ENCODE measurements at places on chromosomes 1 and 21.

DNA sequence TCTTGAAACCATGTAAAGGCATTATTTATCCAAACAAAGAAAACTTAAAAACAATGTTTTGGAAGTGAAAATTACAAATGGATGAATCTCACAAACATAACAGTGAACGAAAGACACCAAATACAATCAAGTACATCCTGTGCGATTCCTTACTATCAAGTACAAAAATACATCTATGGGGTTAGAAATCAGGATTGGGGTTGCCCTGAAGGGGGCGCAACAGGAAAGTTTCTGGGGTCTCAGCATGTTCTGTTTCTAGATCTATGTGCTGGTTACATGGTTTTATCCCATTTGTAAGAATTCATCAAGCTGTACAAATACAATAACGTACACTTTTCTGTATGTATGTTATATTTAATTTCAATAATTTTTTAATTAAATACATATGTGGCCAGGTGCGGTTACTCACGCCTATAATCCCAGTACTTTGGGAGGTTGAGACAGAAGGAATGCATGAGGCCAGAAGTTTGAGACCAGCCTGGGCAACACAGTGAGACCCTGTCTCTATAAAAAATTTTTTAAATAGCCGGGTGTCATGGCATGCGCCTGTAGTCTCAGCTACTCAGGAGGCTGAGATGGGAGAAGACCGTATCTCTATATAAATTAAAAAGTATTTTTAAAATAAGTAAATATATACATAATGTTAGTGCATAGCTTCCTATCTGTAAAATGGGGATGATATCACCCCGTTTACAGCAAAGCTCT lies 121.5 kb upstream of the SOD1 start:
- DNase-seq, result no peak

GRCh38 chr1:28144203-28145135 lies 32.0 kb downstream of the PTAFR start:
- no peak for DNase-seq

GRCh38 chr1:110477041-110477440 lies 26.1 kb downstream of the PROK1 start:
- no peak for DNase-seq

- DNase-seq, result no peak
These were observed 14.8 kb downstream of the ADORA3 start for GRCh38 chr1:111488669-111489068.
